Ureter (tissue), 1 donor: ENCODE measurements at places on chromosomes 2 and 18. TPM values are rescaled to one million over a fixed set of nuclear protein-coding genes. Genes with fewer than 3 reads are reported as not detected.

The KCNF1 gene
- 0.60 TPM for total RNA-seq

The NEU2 gene
- total RNA-seq = not detected

- DNase-seq = no peak
These were observed 512.9 kb downstream of the LRRTM4 start for GRCh38 chr2:77009307-77009706.

DNA sequence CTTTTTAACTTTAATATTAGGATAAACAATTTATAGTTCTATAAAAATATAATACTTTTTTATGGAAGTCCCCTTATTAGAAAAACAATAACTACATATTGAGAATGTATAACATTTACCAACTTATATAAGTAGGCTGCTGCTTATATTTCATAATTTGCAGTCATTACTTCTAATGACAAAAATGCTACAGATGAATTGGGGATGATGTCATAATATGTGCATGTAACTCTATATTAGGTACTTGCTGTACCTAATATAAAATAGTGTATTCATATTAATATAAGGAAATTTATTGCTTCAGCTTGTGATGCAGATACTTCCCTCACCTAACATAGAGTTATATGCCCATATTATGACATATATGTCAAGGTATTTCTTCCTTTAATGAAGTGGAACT, 100.7 kb downstream of the GALNT13 start:
- DNase-seq = no peak

The NEURL3 gene
- total RNA-seq = 0.70 TPM

DNA sequence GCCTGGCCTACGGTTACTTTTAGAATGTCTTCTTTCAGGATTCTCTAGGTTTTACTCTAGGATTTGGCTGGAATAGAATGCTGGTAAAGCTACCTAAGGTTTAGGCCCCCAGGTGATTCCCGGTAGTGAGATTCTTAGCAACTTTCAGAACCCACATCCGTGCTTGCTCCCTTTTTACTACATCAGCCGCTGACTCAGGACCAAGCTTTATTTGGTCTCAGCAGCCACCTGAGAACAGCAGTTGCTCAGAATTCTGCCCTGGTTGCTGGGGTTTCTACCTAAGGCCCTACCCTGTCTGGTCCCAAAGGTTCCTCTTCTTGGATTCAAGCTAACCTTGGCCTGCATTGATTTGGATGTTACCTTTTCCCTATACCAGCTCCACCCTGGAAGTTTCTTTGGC, 36.1 kb upstream of the NDUFV2 start:
- no peak for DNase-seq

The ACVR1C gene
- 0.81 TPM for total RNA-seq

The CABLES1 gene
- total RNA-seq = 8.1 TPM

The SERPINB12 gene
- total RNA-seq = not detected

- peak; percentile 40 for DNase-seq
These were observed 163.6 kb upstream of the ZNF516 start for GRCh38 chr18:76658627-76659026.

DNA sequence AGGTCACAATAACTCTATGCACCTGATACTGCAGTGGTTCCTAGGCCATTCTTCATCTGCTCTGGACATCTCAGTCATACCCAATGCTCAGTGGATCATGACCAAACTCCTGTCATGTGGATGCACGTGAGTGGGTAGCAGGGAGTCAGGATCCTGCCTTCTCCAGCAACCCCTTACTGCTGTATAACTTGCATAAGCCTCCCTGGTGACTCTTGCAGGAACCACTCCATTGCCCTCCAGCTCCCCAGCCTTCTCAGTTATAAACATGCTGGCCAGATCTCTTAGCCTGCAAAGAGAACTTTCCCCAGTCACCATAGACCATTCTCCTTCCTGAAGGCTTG, 98.6 kb upstream of the ZNF397 start:
- DNase-seq = no peak

DNA sequence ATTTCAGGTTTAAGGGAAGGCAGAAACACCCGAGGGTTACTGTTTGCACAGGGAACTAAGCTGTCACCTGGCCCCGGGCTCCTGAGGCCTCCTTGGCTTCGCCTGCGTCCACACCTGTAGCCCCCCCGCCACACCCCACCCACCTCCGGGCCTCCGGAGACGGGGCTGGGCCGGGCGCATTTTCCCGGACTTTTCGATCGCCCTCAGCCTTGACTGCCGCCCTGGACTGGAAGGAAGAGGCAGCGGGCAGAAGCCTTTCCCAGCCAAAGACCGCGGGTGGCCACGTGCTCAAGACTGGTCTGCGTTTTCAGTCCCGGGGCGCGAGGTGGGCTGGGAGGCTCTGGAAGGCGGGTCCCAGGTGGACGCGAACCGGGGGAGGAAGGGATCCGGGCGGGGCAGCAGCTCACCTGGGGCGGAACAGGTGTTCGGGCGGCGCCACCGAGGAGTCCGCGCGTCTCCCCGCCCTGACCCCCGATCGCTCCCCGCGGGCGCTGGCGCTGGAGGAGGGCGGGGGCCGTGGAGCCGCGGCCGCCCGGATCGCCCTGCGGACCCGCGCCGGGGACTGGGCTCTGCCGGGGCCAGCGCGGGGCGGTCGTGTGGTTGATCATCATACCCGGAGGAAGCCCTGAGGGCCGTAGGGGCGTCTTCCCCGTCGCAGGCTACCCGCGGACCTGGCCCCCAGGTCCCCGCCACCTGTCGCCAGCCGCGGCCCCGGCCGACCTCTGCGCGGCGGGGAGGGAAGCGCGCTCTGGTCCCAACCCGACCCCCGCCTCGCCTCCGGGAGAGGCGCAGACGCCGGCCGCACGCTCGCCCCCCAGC, 3.2 kb downstream of the ID2 start:
- DNase-seq = peak; percentile 74

The FEV gene
- not detected for total RNA-seq

- no peak for DNase-seq
These were observed 212.0 kb upstream of the NABP1 start for GRCh38 chr2:191465766-191466420.

The GPBAR1 gene
- 1.5 TPM for total RNA-seq

DNA sequence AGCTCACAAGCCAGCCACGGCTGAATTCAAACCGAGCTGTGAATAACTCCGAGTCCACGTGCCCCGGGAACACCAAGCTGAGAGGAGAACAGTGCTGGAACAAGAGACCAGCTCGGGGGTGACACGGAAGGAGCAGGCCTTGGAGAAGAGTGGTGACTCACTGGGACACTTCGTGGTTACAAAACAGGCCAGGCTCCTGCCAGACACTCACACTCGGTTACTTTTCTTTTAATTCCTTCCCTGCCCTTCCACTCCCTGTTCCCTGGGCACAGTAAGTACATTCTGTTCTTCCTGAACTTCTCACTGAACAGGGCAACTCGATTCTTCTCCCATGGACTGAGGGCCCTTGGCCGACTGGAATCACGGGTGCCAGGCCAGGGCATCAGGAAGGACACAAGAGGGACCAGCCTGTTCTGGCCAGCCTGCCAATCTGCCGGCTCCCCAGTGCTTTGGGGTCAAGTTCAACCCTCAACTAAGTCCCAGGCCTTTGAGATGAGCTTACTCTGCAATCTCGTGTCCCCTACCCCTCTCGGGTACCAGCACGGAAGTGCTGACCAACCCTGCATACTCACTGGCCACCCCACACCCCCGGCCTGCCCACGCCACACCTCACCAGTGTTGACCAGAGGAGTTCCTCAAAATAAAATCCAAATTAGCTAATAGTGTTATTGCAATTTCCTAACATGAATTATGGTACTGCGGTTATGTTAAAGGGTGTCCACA, 87.5 kb downstream of the TFCP2L1 start:
- DNase-seq = peak; percentile 80

GRCh38 chr2:197011801-197012641, 85.5 kb upstream of the PGAP1 start:
- DNase-seq = no peak

The CREG2 gene
- total RNA-seq = 1.8 TPM

DNA sequence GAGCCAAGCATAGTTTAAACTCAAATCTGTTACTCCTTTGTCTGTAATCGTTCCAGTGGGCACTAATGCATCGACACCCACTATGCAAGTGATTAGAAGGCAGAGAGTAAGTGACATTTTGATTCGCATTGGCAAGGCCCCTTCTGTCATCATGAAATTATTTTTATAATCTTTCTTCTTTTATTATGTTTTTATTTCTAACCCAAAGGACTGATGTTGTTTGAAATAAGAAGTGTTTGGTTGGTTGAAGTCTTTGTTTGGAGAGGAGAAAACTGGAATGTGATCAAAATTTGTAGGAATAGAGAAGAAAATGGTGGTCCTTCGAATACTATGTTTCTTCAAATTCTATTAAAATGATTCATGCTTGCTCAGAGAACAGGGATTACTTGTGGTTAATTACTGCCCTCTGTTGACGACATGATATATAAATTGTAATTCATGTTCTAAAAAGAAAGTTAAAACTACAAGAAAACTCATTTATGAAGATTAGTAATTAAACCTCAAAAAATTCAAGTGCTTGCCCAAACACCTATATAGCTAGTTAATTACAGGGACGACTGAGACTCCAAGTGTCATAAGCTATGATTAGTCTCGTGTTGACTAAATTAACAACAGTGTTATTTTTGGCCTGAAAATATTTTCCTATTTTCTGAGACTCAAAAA, 26.4 kb upstream of the TFPI start:
- DNase-seq = no peak

- no peak for DNase-seq
These were observed 251.5 kb upstream of the MEX3C start for GRCh38 chr18:51448949-51449348.

DNA sequence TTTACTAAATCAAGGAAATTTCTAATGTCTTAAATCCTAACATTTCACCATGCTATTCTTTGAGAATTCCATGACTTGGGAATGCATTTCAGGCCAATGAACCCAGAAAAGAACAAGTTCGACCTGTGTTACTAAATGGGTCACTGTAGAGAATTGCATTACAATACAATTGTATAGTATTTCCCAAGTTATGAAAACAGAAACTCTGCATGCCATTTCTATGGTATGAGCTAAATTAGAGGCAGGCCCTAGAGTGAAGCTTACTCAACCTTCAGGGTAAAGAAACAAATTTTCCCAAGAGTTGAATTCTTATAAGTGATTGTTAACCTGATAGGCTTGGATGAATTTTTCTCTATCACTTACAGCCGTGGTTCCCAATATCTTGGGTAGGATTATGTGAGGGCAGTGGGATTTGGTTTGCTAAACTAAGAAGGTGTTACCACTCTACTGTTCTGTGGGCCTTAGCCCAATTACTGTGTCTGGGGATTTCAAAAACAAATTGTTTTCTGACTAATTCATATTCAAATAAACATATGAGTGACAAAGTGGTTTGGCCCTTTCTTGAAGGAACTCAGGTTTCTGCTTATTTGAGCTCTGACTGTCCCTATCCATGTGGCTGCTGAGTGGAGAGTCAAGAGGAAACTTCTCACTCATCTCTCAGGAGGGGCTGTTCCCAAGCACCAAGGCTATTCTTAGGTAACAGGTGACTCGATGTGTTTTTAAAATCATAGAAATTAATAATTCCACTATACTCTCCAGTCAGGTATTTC, 11.2 kb upstream of the SERPINB7 start:
- no peak for DNase-seq

DNA sequence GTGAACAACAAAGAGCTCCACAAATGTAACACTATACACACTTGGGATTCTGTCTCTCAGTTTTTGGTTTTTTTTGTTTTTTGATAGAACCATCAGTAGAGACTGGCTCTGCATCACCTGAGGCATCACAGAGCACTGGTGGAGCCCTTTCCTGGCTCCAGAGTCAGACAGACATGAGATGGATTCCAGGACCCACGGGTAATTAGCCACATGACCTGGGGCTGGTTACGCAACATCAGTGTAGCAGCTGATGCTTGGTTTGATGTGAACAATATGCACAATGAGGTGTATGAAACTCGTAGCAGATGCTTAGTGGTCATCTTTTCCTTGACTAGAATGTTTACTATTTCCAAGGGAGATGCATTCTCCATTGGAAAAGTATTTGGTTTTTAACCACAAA, 40.7 kb downstream of the CMPK2 start:
- no peak for DNase-seq

- DNase-seq = no peak
These were observed 184.2 kb downstream of the RND3 start for GRCh38 chr2:150303281-150303680.

- DNase-seq = no peak
These were observed 999.8 kb upstream of the GYPC start for GRCh38 chr2:125656190-125656589.

DNA sequence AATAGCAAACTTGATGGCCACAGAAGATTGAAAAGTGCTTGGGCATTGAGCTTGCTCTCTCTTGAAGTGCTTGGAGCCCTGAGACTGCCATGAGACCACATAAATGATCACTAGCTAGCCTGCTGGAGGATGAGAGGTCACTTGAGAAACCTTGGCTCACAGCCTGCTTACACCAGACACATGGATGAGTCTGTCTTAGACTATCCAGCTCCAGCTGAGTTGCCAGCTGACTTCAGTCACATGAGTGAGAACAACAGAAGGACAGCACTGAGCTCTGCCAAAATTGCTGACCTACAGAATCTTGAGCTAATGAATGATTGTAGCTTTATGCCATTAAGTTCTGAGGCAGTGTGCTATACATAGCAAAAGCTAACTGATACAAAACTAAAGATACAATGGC, 18.1 kb downstream of the NABP1 start:
- DNase-seq = no peak

DNA sequence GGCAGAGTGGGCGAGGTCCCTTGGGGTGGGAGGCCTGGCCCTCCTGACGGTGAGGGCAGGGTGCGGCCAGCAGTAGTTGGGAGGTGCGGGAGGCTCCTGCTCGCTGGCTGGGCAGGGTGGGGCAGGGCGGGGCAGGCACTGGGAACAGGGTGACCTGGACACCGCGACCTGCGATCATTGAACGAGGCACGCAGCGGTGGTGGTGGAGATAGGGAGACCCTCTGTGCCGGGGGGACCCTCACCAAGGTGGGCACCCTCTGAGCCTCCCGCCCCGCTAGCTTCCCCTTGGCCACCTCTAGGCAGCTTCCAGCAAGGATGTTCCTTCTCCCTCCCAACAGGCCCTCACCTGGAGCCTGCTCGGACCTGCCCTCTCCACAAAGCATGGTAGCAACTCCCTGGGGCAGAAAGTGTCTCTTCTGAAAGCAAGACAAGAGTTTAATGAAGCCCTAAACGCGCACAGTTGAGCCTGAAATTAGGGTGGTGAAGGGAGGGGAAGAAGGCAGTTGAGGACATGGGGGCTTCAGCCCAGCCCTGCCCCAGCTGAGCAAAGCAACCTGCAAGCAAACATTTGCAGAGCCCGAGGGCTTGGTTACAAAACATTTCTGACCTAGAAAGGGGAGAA, 15.4 kb upstream of the FOSL2 start:
- DNase-seq = no peak

The TRIM43 gene
- not detected for total RNA-seq

The FLACC1 gene
- 4.4 TPM for total RNA-seq

DNA sequence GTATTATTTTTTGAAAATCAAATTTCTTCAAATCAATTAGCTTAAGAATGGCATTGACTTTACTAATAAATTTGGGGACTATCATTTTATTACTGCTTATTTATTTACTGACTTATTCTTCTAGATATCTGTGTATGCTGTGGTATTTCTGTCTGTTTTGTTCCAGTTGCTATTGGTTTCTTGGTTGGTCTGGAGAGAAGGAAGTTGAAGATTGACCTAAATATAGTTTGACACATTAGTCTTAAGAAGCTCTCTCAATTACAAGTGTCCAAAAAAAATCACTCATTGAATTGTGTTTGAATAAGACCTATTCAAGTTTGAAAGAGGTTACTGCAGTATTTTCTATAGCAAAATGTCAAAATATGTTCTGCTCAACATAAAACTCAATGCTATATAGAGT, 153.3 kb upstream of the KYNU start:
- DNase-seq = no peak
